Stimulated activated CD4-positive, alpha-beta T cell treated with anti-CD3 and anti-CD28 coated beads, Interleukin-2, amount 100 ng/mL, for 24 hours (primary cell): ENCODE measurements at places on chromosomes 16 and 17.

DNA sequence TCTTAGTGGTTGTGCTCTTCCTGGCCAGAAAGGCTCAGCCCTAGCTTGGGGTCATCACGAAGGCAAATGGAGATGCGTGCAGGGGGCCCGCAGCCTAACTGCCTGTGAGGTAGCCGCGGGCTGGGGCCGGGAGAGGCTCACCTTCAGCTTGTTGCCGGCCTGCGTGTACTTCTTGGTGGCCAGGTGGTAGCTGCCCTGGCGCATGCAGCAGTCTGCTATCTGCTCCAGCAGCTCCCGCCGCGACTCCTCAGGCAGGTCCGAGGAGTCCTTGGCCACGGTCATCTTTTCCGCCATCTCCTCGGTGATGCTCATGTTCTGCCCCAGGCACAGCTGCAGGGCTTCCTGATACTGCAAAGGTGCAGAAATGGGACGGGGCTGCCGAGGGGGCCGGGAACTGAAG, 13.0 kb upstream of the TMEM204 start:
- no peak for DNase-seq

- peak; percentile 98 for DNase-seq
Measured at GRCh38 chr17:81346090-81346907, 49.0 kb upstream of the BAHCC1 start.

GRCh38 chr16:4087990-4088577, 28.2 kb downstream of the ADCY9 start:
- no peak for DNase-seq

DNA sequence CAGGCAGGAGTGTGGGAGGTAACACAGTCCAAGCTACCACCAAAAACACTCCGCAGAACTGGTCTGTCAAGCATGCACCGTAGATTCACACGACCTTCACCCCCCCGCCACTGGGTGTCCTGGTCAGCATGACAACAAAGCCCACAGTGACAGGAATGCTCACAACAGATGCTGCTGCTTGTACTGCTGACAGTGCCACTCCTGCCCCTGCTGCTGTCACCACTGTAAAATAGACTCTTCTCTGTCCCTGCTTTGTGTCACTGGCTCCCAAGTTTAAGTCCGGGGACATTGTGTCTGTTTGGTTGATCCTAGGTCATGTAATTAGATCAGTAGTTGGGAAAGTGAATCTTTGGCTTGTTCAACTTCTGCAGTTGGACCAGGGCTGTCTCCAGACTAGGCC, 7.0 kb upstream of the ODF4 start:
- DNase-seq, result no peak

DNA sequence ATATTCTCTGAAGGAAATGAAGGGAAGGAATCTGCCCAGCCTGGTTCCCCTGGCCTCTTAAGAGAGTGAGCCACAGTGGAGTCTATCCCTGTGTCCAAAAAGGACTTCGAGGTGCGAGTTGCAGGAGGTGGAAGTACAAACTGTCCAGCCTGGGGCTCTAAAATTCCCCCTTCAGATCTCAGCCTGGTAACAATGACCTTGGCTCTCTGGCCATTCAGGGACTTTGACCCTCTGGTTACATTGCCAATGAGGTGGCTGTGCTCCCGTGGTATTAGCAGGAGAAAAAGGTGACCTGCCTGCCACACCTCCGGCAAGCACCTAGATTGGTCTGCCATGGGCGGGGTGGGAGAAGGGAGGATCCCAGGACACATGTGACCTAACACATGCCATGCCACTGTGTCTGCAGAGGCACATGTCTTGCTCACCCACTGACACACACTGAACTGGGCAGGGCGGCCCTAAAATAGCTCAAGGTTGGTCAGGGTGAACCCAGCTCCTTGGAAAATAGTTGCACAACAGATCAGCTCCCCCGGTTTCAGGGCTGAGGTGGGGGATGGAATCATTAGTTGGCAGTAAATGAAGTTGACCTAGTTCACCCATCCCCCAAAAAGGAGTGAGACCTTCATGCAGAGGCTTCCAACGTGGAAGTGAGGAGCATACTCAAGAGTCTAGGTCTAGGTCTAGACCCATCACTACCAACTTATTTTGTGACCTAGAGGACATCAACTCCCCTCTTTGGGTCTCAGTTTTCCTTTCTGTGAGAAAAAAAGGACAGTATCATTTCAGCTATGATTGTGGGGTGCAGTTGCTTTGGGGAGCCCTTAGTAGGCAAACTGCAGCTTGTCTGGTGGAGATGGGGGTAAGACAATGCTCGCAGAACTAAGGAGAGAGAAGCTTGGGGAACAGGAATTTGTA, 2.2 kb downstream of the NR1D1 start:
- peak; percentile 35 for DNase-seq

DNA sequence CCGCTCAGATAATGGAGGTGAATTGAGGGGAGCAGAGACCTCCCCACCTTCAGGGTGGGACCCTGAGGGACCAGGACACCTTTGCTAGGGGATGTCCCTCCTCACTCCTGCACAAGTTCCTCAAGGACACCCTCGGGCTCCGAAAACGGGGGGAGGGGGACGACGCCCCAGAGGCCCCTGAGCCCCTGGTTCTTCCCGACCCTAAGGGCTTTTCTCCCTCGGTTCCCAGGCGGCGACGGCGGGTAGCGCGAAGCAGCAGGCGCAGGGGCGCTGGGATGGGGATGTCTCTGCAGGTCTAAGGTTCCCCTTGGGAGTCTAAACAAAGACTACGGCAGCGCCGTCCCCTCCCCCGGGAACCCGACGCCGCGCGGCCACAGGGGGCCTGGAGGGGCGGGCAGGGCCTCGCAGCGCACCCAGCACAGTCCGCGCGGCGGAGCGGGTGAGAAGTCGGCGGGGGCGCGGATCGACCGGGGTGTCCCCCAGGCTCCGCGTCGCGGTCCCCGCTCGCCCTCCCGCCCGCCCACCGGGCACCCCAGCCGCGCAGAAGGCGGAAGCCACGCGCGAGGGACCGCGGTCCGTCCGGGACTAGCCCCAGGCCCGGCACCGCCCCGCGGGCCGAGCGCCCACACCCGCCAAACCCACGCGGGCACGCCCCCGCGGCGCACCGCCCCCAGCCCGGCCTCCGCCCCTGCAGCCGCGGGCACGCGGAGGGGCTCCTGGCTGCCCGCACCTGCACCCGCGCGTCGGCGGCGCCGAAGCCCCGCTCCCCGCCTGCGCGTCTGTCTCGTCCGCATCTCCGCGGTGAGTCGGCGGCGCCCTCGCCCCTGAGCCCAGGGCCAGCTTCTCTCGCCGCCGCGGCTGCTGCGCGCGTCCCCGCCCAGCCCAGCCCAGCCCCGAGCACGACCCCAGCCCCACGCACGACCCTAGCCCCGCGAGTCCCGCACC, 36.7 kb upstream of the NDRG4 start:
- DNase-seq, result no peak

GRCh38 chr17:2398655-2399571, 1.9 kb downstream of the MNT start:
- peak; percentile 62 for DNase-seq
